ENCODE measurements at places on chromosomes 11 and 22.

GRCh38 chr22:35352214-35353111 is 28.4 kb upstream of the HMOX1 start:
- DNase-seq, result peak; percentile 61

GRCh38 chr11:69051381-69052342 is 2.9 kb downstream of the TPCN2 start:
- DNase-seq, result no peak

GRCh38 chr11:27795955-27796861 is 96.0 kb upstream of the BDNF start:
- DNase-seq, result peak; percentile 51

- DNase-seq, result no peak
These were observed 192.7 kb downstream of the C11orf91 start for GRCh38 chr11:33507967-33508366.

- peak; percentile 71 for DNase-seq
These were observed 17.1 kb upstream of the EFCAB6 start for GRCh38 chr22:43828998-43829782.

- DNase-seq, result peak; percentile 15
These were observed at the start of gene TEX54 for GRCh38 chr11:62832336-62833234. TSS of gene TEX54 (minus strand) at chr11:62832841.

GRCh38 chr11:93756748-93757147 is 15.3 kb downstream of the C11orf54 start:
- no peak for DNase-seq

DNA sequence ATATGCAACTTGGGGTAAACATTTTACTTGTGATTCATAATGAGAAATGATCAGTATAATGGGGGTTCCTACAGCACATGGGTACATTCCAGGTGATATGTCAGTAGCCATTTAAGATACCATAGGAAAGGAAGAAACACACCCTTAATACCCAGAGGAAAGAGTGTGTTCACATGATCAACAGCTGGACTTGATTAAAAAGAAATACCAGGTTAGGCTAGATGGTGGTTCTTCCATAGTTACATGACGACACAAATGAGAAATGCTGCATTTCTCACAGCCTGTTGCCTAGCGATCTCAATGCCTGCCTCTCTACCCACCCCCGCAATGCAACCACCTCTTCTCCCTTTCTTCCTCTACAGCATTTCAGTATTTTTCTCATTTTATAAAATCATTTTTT is 96.8 kb downstream of the TTC28 start:
- peak; percentile 49 for DNase-seq

GRCh38 chr11:127994736-127995135 is 592.6 kb downstream of the ETS1 start:
- DNase-seq, result no peak

GRCh38 chr11:33320016-33320813 is 63.0 kb downstream of the HIPK3 start:
- DNase-seq, result no peak
